Activated CD4-positive, alpha-beta T cell treated with anti-CD3 and anti-CD28 coated beads, Interleukin-2, amount 50 U/mL, for 1 hour (primary cell): ENCODE measurements at places on chromosomes 1 and 21.

- no peak for DNase-seq
Observed at GRCh38 chr1:70948396-70949017, 99.1 kb downstream of the PTGER3 start.

- no peak for DNase-seq
Observed at GRCh38 chr1:54564312-54565112, 16.5 kb downstream of the ACOT11 start.

DNA sequence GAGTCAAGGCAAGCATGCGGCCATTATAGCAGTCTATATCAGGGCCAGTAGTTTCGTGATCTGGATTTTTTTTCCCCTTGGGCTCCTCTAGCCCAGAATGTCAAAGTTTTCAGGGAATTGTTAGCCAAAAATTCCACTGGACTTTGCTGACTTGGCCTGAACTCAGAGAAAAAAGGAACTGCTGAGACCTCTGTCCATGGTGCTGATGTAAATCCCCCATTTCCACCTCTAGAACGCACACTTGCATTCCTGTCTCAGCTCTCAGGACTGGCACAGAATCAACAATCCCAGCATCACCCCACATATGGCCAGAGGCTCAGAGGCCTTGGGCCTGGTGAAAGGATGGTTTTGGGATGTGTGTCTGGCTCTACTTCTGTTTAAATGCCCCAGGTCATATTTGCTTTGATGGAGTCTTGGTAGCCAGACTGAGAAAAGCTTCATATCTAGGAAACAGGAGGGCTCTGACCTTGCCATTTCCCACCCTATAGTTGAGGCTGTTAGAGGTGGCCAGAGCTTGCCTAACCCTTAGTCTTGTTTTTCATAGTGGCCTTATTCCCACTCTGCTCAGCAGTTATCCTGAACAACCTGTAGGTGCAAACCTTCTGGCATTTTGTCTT lies 16.9 kb upstream of the EFCAB14 start:
- DNase-seq: no peak

DNA sequence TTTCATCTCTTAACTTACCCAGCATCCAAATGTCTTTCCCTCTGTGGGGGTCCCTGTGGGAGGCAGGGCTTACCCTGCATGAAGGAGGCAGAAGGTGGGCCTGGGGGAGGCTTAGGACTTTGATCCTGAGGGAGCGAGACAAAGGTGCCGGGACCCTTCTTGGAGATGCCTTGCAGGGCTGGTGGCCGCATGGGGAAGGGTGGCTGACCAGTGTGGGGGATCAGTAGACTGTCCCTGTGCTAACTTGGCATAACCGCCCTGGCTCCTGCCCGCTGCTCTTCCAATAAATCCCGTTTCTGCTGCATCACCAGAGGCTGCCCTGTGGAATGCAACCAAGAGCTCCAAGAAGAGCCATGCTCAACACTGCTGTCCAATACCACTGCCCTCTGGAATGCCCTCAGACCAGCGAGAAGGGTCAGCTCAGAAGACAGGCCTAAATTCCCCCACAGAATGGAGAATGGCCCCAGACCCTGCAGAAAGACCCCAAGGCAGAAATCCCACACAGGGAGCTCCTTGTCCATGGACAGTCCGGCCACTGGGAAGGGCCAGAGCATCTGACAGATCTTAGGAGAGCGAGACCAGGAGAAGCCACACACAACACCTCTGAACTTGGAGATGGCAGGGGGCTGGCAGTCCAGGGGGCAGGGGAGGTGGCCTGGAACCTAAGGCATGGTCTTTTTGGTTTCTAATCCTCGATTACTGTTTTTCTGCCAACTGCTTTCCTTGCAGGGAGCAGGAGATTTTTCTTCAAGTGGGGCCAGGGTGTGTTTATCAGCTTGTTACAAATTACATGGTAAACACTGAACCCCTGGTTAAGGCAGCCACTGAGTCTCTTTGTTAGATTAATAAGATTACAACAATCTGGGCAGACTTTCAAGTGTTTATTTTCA lies 46.7 kb upstream of the DMRTB1 start:
- DNase-seq: no peak

DNA sequence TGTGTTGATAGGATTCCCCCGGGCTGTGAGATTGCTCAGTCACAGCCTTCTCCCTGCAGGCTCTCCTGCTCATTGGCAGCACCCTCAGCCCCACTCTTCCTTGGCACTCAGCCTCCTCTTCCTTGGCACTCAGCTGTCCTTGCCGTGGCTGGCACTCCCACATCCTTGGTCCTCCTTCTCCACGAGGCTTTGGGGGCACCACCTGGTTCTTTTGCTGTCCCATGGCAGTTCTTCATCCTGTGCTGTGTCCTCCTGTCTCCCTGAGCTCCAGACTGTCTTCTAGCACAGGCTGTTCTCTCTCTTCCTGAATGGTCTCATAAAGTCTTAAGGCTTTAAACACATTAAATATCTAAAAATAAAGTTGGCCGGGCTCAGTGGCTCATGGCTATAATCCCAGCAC lies 27.0 kb downstream of the PKNOX1 start:
- DNase-seq: no peak

- DNase-seq: peak; percentile 57
Observed at GRCh38 chr1:12618965-12619791, 1.2 kb upstream of the DHRS3 start.

DNA sequence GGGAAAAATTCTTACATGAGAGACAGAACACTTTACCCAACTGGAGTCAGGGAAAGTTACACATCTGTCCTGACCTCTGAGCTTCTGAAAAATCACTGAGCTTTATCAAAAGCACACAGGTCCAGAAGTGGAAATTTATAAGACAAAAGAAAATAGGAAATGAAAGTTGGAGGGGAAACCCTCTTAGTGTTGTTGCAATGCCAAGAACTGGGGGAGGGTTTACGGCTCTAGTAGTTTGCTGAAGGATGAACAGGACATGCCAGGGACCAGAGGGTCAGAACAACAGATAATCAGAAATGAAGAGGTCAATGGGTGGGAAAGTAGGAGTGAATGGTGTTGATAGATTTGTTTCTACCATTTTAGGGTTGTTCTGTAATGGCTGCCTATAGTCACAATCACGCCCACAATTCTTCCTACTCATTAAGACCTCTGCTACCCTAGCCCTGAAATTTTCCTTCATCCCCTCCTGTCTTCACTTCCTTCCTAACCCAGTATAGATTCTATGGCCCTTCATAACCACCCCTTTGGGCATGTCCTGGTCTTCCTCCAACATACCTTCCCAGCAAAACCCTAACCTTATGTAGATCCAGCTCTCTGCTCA lies 30.3 kb upstream of the FMOD start:
- no peak for DNase-seq

DNA sequence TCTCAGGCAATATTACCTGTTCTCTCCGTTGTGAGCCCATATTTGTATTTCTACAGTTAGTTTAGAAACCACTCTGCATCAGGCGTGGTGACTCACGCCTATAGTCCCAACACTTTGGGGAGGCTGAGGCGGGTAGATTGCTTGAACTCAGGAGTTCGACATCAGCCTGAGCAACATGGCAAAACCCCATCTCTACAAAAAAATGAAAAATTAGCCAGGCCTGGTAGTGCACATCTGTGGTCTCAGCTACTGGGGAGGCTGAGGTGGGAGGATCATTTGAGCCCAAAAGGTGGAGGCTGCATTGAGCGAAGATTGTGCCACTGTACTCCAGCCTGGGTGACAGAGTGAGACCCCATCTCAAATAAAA lies 19.7 kb upstream of the ID3 start:
- DNase-seq: no peak

GRCh38 chr1:206703661-206704060 lies 19.0 kb downstream of the MAPKAPK2 start:
- DNase-seq: peak; percentile 34

GRCh38 chr1:205741681-205742080 lies 8.3 kb downstream of the NUCKS1 start:
- DNase-seq: no peak

- DNase-seq: peak; percentile 30
Observed at GRCh38 chr1:40404670-40405462, 31.3 kb downstream of the SMAP2 start.

GRCh38 chr1:226993814-226994585 lies 53.9 kb downstream of the COQ8A start:
- DNase-seq: no peak

GRCh38 chr1:8419172-8419571 lies 101.3 kb downstream of the SLC45A1 start:
- DNase-seq: no peak

GRCh38 chr21:45580576-45581321 lies 38.5 kb upstream of the SLC19A1 start:
- DNase-seq: no peak

GRCh38 chr1:13699510-13699909 lies 478 bp upstream of the PRDM2 start:
- no peak for DNase-seq

- DNase-seq: peak; percentile 85
Observed at GRCh38 chr1:160193091-160193819, 2.9 kb downstream of the CASQ1 start.

GRCh38 chr1:14955976-14956375 lies 197.6 kb upstream of the TMEM51 start:
- DNase-seq: no peak

GRCh38 chr1:110615548-110616130 lies 9.5 kb upstream of the KCNA2 start:
- peak; percentile 45 for DNase-seq

DNA sequence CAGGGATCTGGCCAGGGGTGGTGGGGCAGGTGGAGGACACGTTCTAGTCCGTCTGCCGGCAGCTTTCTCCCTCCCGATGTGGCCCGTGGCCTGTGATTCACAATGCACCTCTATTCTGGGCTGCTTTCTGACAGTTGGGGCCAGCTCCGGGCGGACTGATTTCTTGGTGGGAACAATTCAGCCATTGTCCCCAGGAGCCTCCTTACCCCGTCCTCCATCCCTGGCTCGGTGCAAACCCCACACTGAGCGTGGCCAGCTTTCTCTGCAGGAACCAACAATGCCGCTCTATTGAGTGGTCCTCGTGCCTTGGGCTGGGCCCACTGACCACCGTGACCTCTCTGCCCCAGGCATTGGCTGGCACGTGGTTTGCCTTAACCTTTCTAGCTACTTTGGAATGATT lies 29.7 kb downstream of the PADI2 start:
- no peak for DNase-seq

- DNase-seq: no peak
Observed at GRCh38 chr1:203693721-203694120, 67.1 kb downstream of the ATP2B4 start.

DNA sequence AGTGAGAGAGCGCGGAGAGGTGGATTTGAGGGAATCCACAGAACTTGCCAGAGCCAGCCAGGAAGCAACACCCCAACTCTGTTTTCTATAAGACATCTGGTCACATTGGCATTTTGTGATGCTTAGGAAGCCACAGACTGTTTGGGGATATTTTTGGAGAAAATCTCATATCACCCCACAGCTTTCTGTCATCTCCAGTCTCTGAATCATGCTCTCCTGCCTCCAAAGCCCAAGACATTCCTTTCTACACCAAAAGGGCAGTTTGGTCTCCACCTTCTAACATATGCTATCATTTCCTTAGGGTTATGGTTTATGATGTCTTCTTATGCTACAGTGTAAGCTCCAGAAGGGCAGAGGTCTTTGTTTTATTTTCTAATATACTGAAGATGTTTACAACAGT lies 14.4 kb upstream of the BCL10 start:
- DNase-seq: no peak

DNA sequence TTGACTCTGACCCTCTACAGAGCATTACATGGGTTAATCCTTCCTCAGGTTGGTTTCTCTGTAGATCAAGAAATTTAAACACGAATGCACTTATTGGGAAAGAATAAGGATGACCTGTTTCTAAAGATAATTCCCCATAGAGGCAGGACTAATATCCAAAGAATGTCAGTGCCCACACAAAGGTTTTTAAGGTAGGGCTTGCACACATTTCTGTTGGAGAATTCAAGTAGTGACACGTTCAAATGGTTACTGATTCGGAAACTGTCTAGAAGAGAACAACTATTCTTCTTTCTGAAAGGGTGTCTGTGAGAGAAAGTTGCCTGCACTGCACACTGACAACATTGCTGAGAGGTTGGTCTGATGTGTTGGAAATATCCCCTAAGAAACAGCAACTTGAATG lies 167.3 kb downstream of the ZNF326 start:
- DNase-seq: no peak
